ENCODE measurements at places on chromosomes 4 and X. TPM values are rescaled to one million over a fixed set of nuclear protein-coding genes. Genes with fewer than 3 reads are reported as not detected.

Gene FAM184B
- total RNA-seq = not detected

Gene TNIP3
- 0.37 TPM for total RNA-seq

Gene SPANXN4
- not detected for total RNA-seq

Gene ZCCHC12
- not detected for total RNA-seq

Gene CSTF2
- 14.4 TPM for total RNA-seq

Gene BGN
- 56.3 TPM for total RNA-seq

Gene ATRX
- 118 TPM for total RNA-seq
